Mesendoderm (in vitro differentiated cells): ENCODE measurements at places on chromosomes 11 and 22.

DNA sequence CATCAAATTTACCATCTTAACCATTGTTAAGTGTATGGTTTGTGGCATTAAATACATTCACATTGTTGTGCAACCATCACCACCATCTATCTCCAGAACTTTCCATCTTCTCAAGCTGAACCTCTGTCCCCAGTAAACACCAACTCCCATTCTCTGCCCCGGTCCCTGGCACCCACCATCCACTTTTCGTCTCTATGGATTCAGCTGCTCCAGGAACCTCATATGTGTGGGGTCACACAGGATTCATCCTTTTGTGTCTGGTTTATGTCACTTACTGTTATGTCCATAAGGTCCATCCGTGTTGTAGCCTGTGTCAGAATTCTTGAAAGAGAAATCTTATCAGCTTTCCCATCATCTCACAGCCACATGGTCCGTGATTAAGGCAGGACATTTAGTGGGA is 16.3 kb downstream of the TSPAN32 start:
- DNase-seq, result no peak

GRCh38 chr11:61372659-61373420 is 10.7 kb downstream of the TMEM138 start:
- peak; percentile 40 for DNase-seq

DNA sequence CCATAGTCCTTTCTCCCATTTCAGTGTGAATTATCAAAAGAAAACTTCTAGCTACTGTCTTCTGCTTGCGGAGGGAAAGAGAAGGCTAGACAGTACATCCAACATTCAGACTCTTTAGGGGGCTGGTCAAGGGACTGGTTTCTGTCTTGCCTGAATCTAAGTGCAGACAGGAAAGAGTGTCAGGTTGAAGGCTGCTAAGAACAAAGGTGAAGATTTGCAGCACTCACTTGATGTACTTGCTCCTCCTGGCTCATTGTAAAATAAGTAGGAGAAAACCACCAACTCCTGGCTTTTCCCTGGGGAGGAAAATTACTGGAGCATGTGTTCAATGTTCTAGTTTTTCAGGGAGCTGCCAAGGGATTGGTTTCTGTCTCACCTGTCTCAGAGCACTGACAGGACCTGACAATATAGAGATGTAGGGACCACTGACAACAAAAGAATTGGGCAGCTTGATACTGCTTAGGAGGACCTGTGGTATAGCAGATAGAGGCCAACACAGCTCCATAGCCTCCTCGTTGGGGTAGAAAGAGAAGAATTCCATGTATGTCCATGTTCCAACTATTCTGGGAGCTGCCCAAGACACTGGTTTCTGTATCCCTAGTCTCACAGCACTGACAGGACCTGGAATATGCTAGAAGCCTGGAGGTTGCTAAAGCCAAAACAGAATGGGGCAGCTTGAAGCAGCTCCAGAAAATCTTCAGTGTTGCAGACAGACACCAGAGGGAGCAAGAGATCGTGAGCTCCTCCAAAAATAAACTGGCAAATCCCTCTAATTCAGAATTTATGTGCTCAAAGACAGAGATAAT is 39.7 kb upstream of the MMP12 start:
- DNase-seq, result peak; percentile 83

DNA sequence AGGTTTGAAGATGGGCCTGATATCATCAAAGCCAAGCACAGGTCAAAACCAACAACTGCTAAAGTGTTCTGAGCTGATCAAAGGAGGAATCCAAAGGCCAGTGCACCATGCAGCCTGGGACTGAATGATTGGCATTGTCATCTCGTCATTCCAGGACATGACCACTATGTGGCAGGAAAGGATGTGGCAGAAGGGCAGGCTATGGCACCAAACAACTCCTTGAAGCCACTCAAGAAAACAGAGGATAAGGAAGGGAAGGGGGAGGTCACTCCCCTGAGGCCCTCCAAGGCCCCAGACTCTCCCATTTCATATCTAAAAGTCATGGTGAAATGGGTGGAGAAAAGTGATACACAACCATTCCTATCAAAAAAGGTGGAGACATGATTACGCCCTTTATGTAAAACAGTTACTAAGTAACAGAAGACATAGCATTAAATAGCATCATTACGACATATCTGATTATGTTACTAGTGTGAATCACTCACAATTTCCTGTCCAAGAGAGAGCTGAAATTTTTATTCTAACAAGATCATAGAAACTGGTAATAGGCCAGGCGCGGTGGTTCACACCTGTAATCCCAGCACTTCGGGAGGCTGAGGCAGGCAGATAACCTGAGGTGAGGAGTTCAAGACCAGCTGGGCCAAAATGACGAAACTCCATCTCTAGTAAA is 49.3 kb downstream of the AHNAK start:
- DNase-seq, result peak; percentile 84

- peak; percentile 26 for DNase-seq
Observed at GRCh38 chr22:41094041-41094593, 1.7 kb downstream of the EP300 start.

DNA sequence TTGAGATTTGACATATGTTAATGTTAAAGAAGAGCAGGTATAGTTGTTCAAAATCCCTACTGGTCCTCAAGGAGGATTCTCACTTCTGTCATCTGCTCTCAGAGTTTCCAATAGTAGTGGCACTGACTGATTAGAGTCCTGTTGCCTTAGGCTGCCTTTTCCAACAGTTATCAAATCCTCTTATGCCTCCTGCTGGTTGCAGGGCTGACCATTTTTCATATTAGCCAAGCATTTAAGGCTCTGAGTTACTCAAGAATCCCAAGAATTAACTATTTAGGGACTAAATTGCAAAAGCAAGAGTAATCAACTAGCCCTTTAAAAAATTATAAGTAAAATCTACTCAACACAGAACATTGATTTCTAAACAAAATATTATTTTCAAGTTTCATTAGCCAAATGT is 212.0 kb upstream of the CHORDC1 start:
- DNase-seq, result peak; percentile 59

DNA sequence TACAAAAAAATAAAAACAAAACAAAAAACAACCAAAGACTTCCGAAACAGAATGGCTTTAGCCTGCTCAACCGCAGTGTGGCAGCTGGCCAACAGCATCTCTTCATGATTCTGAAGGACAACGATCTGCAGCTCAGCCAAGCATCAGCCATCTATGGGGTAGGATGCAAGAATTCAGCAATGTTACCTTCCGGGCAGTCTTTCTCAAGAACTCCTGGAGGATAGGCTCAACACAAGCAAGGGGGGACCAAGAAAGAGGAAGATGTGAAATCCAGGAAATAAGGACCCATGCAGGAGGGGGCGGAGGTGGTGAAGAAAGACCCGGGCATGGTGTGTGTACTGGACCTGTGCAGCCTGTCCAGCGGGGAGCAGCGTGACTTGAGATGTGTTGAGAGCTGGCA is 3.5 kb upstream of the TSPO start:
- DNase-seq, result no peak

DNA sequence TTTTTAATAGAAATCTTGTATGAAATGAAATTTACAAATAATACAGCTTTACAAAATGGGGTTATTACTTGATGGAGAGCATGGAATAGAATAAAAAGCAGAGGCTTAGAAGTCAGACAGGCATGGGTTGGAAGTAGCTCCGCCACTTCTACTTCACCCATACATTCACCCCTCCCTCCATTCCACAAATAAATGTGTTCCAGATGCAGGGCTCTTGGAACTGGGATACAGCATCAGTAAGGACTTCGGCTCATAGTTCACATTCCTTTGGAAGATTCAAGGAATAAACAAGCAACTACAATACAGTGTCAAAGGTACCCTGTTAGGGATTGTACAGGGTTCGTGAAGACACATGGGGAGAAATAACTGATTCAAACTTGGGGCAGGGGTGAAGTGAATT is 156.8 kb downstream of the WNT11 start:
- no peak for DNase-seq

DNA sequence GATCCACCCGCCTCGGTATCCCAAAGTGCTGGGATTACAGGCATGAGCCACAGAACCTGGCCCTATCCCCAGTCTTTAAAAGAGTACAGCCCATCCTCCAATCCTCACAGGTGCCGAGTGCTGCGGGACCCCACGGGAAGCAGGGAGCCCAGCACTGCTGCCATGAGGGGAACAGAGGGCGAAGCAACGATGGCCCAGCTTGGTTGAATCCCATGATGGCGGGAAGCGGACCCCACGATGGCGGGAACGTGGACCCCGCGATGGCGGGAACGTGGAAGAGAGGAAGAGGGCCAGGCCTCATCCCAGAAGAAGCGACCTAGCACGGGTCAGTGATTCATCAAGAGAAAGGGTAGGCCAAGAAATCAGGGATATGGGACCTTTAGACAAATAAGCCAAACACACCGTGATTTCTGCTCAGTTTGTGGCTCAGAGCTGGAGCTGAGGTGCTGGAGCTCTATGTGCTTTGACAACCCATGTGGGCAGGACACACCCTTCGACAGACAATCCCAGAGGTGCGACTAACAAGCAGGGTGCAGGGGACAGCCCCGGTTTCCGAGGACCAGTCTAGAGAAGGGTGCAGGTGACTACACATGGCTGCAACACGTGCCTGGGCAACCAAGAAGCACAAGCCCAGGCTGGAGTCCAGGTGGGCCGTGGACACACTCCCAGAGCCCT is 30.9 kb downstream of the BRD1 start:
- DNase-seq, result no peak
